Fibroblast of skin of scalp (primary cell): ENCODE measurements at places on chromosomes 2 and 18.
A peak's percentile ranks its signal among the peaks of the same experiment; 100 is the strongest.

DNA sequence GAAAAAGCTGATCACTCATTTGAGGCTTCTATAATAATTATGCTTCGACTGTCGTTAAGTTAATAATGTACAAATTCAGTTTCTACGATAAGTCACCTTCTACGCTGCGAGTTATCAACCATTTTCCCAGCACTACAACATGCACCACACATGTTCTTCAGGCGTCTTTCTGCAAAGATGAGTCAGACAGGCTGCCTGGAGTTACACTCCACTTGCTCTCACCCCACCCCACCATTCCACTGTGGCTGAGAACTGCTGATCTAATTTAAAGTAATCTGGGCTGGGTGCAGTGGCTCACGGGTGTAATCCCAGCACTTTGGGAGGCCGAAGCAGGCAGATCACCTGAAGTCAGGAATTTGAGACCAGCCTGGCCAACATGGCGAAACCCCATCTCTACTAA, 218.6 kb downstream of the DYM start:
- peak; percentile 78 for DNase-seq

GRCh38 chr18:76430636-76431035, 64.4 kb downstream of the ZNF516 start:
- DNase-seq: no peak

- peak; percentile 63 for DNase-seq
Measured at GRCh38 chr2:42064417-42064942, 16.7 kb downstream of the PKDCC start.

DNA sequence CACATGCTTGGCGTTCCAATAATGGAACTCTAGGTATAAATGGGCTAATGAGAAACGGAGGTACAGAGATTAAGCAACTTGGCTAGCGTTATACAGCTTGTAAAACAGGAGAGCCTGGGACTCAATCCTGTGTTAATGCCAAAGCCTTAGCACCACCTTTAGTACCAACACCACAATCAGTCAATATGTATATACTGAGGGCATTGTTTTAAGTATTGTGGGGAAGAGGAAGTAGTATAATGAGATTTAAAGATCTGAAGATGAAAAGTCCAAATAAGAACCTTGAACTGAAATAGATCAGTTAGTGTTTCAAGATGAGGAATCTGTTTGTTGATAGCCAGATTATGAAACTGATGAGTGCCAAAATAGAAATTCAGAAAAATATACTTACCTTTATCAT, 8.1 kb downstream of the MARS2 start:
- no peak for DNase-seq

DNA sequence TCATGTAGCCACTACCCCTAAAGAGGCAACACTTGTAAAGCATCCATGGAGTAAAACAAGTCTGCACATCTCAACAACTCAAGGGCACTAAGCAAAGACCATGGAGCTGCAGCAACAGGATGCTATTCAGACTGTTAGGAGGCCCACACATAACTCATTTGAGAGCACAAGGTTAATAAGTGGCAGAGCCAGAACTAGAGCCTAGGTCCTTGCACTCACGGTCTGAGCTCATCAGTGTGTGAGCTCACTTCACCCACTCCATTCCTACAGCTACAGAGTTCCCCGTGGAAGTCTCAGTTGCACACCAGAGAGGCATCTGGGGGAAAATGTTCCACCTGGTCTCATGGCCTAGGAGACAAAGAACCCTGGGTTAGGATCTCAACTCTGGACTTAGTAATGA, 35.0 kb downstream of the TTC32 start:
- DNase-seq: no peak

DNA sequence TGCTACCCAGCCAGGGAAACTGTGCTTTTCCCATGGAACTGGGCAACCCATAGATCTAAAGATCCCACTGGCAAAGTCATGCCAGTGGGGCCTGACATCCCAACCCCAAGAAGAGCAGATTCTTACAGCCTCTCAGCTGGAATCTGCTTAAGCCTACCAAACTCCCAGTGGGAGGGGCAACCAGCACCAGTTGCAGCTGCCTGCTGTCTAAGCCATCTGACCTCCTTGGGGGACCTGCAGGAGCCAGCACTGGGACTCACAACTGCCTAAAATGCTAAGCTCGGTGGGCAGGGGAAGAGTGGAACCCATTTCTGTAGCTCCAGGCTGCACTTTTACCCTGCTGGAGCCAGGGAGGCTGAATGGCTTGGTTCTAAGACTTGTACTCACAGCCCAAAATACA, 770.7 kb upstream of the SLC8A1 start:
- no peak for DNase-seq

- DNase-seq: peak; percentile 22
Measured at GRCh38 chr2:127498386-127498785, 27.9 kb downstream of the IWS1 start.

- DNase-seq: no peak
Measured at GRCh38 chr18:22172120-22172582, 2.8 kb downstream of the GATA6 start.

GRCh38 chr2:65727816-65728215, 295.4 kb upstream of the SPRED2 start:
- no peak for DNase-seq
